ENCODE measurements at places on chromosomes 3 and 15.

DNA sequence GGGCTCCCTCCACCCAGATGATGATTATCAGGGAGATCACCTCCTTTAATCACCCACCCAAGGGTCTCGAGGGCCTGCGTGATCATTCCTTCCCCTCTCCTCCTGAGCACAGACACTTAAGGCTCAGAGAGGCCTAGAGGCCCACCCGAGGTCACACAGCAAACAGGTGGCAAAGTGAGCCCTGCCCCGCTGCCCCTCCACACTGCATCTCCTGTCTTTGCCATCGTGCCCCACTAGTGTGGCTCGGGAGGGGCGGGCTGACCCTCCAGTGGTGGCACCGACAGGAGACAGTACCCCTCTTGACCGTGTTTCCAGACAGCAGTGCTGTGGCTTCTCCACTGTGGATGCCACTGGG is 4.9 kb upstream of the PLXND1 start:
- no peak for DNase-seq

DNA sequence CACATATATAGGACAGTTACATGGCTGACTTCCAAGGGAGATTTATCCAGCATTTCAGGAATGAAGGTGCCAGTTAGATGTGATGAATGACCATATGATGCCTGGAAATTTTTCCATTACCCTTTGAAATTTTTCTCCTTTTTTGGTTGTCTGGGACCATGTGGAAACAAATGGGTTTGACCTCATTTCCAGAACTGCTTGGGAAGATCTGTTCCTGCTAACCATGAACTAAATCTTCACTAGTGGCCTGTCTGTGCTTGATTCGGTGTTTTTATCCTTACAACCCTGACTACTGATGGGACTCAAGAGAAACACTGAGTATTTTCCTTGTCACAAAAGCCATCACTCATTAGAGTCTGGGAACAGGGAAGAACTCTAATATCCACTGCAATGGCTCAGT is 409.4 kb downstream of the PDCD6IP start:
- DNase-seq, result peak; percentile 74

- no peak for DNase-seq
Observed at GRCh38 chr3:78642226-78643035, 1125.4 kb downstream of the ROBO1 start.

DNA sequence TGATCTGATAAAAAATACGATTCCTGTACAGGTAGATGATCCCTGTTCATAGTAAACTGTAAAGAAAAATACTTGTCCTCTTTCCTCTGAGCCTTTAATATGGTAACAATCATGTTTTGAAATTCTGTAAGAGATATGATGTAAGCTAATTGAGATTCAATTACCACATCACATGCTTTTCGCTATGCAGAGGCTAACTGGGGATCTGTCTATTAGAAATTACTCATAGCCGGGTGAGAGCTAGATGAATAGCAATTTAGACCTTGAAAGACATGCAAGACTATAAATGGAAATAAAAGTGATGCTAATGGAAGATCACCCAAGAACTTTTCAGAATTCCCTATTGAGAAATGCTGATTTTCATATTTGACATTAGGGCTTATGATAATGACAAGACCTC is 579.9 kb upstream of the ZNF717 start:
- DNase-seq, result peak; percentile 19

DNA sequence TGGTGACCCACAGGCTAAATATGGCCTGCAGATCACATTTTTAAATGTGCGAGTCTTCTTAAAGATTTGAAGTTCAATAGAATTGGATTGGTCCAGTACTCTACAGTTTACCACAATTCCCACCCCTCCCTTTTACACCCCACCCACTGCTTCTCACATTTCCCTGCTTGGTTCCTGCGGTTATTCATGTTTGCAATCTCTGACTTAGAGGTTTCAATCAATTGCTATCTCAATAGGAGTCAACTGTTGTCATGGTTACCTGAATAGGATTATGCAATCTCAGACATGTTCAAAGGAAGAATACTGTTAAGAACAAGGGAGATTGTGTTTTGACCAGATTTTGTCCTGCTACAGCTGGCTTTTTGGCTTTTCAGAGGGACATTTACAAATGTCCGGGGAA is 4.9 kb upstream of the C3orf49 start:
- DNase-seq, result peak; percentile 10

GRCh38 chr3:189702066-189702646 is 71.0 kb downstream of the TP63 start:
- DNase-seq, result peak; percentile 51

DNA sequence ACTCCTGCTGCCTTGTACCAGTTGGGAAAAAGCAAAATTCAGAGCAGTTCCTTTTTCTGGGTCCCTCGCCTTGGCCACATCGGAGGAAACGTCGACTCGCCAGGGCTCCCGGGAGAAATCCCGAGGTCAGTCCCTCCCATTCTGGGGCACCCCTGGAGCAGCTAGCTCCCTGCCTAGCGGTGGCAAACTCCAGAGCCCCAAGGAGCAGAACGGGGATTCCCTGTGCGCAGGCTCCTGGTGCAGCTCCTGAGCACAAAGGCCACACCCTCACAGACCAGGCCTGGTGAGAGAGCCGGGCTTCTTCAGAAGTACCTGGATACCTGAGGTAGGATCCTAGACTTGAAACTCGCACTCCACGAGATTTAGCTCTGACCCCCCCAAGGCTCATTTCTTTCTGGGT is 2.6 kb downstream of the LRRC3B start:
- DNase-seq, result no peak

DNA sequence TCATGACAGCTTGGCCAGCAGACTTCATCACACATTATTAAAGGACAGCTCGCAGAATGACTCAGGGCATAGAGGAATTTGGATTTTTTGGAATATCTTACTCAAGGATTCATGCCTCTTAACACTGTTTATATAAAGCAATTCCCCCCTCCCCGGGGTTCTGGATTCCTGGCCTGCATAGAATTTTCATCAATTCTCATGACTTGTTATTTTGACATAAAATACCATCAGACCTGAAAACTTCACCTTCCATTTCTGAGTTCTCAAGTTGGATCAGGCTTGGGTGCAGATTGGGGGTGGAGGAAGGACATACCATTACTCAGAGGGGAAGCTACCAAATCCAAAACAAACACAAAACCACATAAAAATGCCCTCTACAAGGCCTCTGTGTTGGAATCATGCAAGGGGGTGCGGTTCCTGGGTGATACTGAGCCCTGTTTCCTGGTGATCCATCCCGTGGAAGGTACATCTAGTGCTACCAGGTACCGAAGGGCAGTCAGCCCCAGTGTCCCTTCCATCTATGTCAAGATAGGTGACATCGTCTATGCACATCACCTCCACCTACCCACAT is 95.3 kb downstream of the DAPK2 start:
- DNase-seq, result peak; percentile 90

GRCh38 chr15:93861413-93861812 is 369.9 kb upstream of the MCTP2 start:
- DNase-seq, result peak; percentile 79

GRCh38 chr3:14765576-14766427 is 53.0 kb upstream of the FGD5 start:
- no peak for DNase-seq

DNA sequence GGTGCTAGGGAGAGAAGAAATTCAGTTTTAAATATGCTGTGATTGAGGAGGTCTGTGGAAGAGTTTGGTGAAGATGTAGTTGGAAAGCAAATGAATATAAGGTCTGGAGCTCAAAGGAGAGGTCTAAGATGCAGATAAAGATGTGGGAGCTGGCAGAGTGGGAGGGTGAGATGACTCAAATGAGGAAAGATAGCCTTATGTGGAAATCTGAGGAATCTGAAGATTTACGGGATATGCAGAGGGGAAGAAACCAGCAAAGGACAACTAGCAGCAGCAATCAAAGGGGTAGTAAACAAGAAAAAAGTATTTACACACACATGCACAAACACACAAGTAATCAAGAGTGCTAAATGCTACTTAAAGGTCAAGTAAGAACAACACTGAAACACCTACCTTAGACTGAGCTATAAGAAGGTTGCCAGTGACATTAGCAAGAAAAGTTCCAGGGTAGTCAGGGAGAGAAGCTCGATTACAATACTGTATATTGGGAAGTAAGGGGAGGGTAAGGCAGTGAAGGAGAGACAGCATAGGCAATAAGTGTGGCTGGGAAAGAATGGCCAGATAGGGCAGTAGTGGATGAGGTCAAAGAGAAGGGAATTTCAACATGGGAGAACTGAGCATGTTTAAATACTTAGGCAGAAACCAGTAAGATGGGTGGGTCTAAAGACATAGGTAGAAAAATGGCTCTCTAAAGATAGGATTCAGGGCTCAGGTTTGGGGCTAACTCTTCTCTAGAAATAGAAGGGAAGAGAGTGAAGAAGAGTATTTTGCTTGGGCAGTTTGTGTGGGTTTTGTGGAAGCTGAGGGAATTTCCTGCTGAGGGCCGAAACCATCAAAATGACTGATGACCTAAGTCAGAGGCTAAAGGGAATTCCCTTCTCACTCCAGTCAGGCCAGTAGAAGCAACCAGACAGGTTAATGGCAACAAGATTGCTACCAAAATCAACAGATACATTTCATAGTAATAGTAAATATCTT is 8.9 kb downstream of the CMTM6 start:
- no peak for DNase-seq

DNA sequence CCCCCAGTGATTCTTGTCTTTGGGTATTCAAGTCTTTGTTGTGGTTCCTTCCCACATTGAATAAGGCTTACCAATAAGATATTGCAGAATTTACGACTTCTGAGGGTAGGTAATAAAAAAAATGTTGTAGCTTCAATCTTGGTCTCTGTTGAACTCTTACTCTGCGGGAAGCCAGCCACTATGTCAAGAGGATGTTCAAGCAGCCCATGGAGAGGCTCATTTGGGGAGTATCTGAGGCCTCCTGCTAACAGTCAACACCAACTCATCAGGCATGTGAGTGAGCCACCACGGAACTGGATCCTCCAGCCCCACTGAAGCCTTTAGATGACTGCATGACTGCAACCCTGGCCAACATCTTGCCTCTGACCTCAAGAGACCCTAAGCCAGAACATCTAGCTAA is 3.2 kb upstream of the TBC1D23 start:
- DNase-seq, result peak; percentile 97

DNA sequence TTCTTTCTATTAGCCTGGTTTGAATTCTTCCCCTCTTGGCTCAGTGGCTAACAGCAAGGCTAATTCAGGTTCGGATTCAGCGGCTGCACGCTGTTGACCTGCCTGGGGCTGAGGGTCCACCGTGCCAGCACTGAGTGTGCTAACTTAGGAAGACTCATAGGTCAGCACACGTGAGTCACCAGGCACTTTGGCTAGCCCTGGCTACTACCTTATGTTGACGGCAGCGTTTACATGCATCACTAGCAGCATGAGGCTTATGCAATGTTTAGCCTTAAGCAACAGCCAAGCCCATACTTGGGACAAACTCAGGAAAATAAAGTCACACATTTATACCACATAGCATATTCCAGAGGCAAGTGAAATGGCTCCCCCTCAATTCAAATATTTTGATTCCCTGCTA is 137.7 kb downstream of the RAB11A start:
- peak; percentile 6 for DNase-seq

GRCh38 chr3:64494526-64494925 is 193.3 kb downstream of the ADAMTS9 start:
- no peak for DNase-seq

DNA sequence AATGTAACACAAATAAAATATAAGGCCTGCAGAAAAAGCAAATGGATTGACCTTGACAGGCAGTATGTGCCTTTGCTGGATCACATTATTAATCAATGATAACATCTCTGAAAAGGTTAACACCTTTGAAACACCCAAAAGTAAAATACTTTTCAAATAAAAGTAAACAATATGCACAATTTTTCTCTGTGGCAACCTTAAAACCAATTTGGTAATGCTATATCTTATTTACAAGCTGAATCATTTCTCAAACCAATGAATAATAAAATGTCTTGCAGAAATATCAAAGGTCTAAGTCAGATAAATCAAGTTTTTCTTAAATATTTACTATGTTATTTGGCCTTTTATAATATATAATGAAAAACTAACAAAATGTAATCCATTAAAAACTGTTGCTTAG is 1018.7 kb downstream of the ROBO1 start:
- no peak for DNase-seq

DNA sequence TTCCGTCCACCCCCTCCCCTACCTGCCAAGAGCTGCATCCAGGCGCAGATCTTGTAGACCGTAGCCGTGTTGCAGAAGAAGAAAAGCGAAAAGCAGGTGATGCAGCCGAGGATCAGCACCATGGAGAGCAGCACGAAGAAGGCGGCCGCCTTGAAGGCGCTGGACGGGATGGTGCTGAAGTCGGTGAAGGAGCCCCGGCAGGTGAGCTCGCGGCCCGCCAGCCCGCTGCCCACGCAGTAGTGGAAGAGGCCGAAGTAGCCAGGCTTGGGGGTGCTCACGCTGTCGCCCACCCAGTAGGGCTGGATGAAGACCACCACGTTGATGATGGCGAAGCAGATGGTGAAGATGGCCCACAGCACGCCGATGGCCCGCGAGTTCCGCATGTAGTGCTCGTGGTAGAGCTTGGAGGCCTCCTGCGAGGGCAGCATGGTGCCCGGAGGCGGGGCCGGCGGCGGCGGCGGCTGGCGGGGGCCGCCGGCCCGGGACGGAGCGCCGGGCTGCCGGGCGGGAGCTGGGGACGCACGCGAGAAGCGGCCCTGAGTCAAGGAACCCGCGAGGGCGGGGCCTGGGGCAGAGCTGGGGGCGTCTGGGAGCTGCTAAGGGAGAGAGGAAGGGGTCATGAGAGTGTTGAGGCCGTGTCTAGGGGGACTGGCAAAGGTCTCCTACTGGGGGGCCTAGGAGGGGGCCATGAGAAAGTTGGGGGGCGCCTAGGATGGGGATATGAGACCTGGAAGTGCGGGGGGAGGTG is 1.2 kb downstream of the LHFPL4 start:
- peak; percentile 45 for DNase-seq

DNA sequence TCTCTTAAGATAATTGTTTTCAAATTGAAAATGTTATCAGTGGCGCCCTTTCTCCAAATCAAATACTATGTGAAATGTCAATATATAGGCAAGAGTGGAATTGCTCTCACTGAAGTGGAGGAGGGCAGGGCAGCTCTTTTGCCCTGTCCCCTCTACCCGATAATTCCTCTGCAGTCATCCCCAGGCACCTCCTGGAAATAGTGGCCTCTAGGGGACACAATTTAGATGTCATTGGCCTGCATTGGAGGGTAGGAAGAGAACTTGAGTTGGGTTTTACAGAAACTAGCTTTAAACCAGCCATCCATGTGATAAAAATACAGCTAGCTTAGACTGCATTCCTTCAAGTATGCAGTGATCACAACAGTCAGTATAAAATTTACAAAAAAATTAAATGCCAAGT is 288.9 kb downstream of the EDEM1 start:
- no peak for DNase-seq

DNA sequence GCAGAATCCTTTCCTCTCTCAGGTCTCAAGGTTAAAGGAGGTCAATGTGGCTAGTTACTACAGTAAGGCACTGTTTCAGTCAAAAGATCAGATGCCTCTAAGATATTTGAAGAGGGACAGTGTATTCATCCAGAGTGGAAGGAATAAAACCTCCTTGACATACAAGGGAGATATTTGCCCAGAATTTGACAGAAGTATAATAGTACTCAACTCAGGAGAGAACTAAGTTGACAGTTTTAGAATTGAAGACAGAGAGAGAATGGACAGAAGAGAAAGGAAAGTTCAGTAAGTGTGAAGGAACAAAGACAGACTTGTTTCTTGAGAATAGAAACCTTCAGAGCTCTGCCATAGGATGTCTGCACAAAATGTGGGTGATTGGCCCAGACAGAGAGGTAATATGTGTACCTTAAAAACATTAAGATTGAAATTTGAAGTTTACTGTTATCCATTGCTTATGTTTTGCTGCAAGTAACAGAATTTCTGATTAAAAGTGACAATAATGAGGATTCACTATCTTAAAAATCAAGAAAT is 507.1 kb downstream of the IGSF11 start:
- DNase-seq, result no peak
